ENCODE measurements at places on chromosomes 6 and 20.
A peak's percentile ranks its signal among the peaks of the same experiment; 100 is the strongest.

DNA sequence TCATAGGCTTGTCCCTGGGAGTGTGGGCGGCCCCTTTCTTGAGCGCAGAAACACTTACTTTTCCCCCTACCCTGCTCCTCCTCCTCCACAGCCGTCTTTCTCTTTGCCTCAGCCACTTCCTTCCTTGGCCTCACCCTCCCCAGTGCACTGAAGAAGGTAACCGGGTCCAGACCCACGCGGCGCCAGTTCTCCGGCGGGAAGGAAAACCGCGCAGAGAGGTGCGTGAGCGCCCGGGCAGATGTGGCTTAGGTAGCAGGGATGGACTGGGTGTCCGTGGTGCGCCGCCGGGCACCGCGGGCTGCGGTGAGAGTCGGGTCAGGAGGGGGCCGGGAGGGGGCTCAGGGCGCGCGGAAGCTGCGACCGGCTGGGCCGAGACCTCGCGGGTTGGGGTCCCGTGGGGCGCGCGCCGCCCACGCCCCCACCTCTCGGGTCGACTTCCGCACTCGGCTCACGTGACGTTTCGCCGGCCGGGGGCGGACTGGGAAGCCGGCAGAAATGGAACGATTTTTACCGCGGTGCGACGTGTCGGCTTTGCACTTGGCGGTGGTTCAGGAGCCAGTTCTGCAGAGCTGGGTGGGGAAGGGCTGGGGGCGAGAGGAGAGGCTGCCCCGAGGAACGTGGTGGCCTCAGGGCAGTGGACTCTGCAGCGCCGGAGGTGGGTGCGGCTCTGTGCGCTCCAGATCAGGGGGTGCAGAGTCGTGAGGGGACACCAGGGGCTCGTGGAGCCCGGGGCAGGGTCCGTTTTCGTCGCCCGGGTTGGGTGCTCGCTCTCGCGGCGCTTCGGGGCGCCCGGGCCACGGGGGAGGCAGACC lies at the start of gene ABRACL:
TSS of gene ABRACL (plus strand) at position 88 of the 812 bp plus-strand sequence. CDS start 5,416 bp downstream, outside the sequence.
- DNase-seq, result peak; percentile 85

DNA sequence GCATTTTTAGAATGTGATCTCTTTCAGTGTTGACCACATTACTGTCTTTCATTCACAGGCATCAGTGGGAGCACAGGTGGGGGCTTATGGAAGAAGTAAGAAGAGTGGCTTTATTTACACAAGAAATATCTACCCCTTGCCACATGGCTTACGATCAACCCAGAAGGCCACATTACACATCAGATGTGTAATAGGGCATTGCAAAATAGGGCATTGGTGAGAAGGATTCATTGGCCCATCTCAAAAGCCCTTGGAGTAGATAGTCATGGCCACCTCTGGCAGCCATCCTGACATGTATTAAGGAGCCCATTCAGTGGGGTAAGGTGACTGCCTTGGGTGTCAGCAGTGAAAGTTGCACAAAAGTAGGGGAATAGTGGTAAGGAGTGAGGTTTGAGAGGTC lies 97.5 kb downstream of the MAFB start:
- DNase-seq, result no peak

GRCh38 chr20:60000271-60001042 lies 42.2 kb downstream of the CDH26 start:
- DNase-seq, result no peak

- DNase-seq, result no peak
These were observed 758.3 kb downstream of the KIF16B start for GRCh38 chr20:15814911-15815310.

DNA sequence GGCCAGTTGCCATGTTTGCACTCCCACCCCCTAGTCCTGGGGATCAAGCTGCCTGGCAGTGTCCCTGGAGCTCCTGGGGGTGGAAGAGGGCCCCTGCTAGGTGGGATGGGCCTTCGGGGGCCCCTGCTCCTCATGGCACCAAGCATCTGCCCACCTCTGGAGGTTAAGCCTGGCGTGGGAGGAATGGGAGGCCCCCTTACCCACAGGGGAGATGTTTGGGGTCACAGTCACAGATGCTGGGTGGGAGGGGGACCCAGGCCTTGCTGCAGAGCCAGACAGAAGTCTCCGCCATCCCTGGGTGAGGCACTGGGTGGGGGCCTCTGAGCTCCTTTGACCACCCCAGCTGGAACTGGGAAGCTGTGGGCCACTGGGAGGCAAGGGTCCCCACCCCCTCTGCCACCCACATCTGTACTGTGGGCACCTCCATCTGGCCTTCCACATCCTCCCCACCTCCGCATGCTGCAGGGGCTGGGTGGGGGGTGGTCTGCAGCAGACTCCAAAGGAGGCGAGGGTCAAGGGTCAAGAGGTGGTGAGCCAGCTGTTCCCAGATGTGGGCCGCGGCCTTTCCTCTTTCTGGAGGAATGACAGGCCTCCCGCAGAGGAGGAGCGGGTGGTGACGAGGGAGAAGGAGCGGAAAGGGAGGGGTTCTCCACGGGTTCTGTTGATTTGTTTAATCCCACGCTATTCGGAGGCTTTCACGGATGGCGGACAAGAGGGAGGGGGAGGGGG lies 41.5 kb downstream of the YTHDF1 start:
- no peak for DNase-seq

DNA sequence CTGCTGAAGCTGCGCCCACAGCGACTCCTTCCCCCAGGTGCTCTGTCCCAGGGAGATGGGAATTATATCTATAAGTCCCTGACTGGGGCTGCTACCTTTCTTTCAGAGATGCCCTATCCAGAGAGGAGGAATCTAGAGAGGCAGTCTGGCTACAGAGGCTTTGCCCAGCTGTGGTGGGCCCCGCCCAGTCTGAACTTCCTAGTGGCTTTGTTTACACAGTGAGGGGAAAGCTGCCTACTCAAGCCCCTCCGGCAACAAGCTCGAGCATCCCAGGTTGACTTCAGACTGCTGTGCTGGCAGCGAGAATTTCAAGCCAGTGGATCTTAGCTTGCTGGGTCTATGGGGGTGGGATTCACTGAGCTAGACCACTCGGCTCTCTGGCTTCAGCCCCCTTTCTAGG lies 152.5 kb upstream of the MAP3K7 start:
- no peak for DNase-seq

DNA sequence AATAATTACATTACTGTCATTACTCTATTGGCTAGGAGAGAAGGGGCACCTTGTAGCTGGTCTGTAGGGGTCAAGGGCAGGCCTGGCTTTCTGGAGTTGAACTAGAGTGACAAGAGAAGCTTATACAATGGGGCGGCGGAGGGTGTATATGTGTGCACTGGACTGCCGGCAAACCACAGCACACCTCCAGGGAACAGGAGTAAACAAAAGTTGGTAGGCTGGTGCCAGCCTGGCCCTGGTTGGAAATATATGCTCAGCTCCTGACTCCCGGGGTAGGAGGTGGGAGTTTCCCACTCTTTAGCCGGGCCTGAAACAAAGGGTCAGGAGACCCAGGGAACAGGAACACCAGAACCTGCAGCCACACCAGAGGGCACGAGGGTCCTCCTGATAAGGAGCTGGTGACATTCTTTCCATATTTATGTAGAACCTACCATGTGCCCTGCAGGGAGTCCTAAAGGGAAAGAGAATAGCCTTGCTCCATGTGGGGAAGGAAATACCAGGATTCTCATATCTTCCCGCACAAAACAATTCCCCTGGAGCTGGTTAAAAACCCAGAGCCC lies 5.1 kb downstream of the C6orf132 start:
- DNase-seq, result no peak

GRCh38 chr20:22789676-22790075 lies 205.3 kb upstream of the FOXA2 start:
- no peak for DNase-seq

All from OCI-M1 (cell line).